ENCODE measurements at places on chromosomes 12 and 14. TPM values are rescaled to one million over a fixed set of nuclear protein-coding genes. Genes with fewer than 3 reads are reported as not detected.

DNA sequence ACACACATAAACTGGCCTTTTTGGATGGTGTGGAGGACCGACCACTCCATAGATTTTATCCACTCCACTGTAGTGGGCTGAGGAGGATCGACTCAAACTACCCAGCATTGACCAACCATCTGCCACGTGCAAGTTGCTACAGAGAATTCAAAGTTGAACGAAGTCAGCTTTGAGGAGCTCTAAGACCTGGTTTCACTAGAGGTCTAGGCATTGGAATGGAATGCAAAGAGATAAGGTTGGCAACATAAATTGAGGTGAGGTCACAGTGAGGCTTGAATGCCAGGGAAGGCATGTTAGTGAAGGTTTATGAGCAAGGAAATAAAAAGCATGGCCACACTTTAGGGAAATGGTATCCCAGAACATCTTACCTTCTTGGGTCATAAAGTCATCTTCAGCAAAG is 14.5 kb downstream of the VWF start:
- DNase-seq = no peak

The MYF5 gene
- polyA plus RNA-seq = 29.8 TPM

The TMEM121 gene
- 2.4 TPM for polyA plus RNA-seq

- peak; percentile 83 for DNase-seq
Observed at GRCh38 chr12:14403711-14404196, 38.3 kb downstream of the ATF7IP start.

The SERPINA1 gene
- polyA plus RNA-seq = 0.79 TPM

- DNase-seq = no peak
Observed at GRCh38 chr12:57103856-57104255, 7.3 kb downstream of the STAT6 start.

DNA sequence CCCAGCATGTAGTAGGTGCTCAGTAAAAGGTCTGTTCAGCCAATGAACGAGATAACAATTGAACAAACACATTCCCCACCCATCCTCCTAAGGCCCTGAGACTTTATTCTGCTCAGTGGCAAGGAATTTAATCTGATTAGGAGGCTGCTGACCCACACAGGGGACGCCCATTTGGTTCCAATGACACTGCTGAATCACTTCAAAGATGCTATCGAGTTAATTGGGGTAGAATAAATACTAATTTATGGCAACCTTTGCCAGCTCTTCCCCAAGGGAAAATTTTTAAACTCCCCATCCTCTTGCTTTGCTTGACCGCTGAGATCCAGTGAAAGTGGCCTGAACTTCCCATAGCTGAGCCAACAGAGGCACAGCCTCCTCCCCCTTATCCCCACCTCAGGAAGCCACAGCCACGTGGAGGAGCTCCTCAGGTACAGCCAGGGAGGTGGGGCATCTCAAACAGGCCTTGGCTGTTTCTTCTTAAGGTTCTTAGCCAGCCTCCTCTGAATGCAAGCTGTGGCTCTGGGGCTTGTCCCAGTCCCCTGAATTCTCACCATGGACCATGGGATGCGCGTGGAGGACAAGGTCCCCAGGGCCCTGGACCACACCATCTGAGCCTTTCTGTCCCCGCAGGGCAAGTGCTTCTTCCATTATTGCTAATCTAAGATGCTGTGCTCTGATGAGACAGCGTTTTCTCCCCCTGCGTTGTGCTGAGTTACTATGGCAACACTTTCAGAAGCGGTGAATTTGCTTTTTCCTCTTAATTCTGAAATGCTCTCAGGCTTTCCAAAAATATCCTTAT is 26.7 kb downstream of the C14orf132 start:
- DNase-seq = no peak

DNA sequence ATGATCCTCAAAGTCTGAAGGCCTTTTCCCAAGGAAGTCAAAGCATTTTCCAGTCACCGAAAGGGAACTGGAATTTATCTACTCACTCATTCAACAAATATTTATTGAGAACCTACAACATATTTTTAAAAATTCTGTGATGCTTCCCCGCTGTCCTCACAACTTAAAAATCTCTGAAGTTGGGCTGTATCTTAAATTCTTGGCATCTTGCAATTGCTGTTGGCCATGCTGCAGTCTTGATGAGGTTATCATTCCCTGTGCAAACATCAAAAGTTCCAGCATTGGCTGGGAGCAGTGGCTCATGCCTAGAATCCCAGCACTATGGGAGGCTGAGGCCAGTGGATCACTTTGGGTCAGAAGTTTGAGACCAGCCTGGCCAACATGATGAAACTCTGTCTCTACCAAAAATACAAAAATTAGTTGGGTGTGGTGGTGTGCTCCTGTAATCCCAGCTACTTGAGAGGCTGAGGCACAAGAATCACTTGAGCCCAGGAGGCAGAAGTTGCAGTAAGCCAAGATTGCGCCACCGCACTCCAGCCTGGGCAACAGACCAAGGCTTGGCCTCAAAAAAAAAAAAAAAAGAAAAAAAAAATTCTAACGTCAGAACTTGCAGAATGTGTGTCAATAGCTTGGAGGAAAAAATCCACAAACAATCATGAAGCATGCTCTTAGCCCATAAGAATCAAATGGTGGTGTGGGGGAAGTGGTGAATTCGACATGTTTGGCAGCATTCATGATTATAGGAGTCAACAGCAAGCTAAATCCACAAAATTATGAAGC is 34.9 kb downstream of the CCDC177 start:
- no peak for DNase-seq

DNA sequence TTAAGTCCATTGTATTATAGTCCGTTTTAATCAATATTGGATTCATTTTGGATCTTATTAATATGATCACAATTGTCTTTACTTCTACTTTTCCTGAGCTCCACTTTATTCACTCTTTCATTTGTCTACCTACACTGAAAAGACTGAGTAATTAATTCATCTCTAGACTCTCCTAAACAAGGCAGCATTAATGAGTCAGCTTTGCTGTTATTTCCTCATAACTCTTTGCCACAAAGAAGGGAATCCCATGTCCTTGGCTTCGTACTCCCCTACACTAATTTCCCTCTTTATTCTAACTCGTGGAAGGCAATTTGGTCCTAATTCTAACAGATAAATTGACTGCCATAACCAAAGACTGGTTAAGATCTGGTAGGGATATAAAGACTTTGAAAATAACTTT is 91.9 kb downstream of the ARMH4 start:
- no peak for DNase-seq

DNA sequence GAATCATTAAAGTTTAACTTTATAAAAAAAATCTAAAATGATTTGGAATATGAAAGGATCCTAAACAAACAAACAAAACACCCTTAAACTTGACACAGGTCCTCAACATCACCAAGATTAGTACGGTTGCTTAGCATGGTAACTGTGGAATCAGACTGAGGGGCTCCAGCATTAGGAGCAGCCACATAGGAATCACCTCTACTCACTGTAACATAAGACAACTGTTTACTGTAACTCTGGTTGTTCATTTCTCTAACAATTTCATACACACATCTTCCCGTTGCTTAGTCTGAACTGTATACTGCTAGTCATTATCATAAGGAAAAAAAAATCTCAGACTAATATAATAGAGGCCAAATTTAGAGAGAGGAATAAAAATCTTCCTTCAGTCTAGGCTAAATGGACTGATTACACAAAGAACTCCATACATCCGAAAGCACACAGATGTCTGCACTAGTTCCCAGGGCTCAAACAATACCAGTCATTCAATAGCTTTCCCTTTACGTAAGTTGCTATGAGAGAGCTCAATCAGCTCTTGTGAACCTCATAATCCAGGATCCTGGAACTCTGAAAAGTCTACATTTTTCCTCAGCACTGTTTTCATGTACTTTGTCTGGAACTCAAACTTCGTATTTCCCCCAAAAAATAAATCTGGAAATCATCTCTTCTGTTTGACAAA is 26.0 kb downstream of the LRP6 start:
- peak; percentile 60 for DNase-seq

- no peak for DNase-seq
Observed at GRCh38 chr12:121182222-121182893, 27.6 kb upstream of the P2RX4 start.

The NELL2 gene
- 0.55 TPM for polyA plus RNA-seq

The OR6C68 gene
- not detected for polyA plus RNA-seq

GRCh38 chr14:69072584-69072983 is 80.3 kb downstream of the DCAF5 start:
- DNase-seq = no peak

The PTPRO gene
- polyA plus RNA-seq = 1.4 TPM

GRCh38 chr14:43939836-43940235 is 567.2 kb downstream of the FSCB start:
- no peak for DNase-seq

DNA sequence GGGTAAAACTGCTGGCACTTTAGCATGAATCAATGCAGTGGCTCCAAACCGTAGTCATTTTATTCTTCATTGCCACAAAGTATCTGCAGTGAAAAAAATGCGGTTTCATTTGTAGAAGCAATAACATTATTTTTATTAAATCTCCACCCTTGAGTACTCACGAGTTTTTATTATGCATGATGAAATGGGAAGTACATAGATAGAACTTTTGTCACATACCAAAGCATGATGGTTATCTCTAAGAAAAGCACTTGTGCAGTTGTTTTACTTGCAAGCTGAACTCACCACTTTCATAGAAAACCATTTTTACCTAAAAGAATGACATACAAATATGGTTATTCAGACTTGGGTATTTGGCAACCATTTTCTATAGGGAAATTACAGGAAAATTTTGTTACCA is 90.3 kb downstream of the PELI2 start:
- no peak for DNase-seq

DNA sequence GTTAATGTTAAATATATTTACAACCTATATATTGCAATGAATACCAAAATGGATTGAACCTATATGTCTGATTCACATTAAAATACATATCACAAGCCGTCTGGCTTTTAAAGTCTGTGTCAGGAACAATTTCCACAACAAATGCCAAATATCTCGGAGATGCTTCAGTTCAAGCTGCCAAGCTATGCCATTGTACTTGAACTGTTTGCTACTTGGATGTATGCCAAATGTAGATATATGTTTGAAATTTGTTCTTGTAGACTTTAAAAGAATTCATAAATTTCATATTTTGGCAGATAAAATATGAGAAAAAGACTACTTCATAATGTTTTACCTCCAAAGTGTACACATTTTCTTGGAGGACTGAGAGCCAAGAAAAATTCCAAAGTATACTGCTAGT is 37.0 kb downstream of the WASHC3 start:
- DNase-seq = peak; percentile 14

- no peak for DNase-seq
Observed at GRCh38 chr14:61616524-61617185, 78.7 kb upstream of the HIF1A start.

DNA sequence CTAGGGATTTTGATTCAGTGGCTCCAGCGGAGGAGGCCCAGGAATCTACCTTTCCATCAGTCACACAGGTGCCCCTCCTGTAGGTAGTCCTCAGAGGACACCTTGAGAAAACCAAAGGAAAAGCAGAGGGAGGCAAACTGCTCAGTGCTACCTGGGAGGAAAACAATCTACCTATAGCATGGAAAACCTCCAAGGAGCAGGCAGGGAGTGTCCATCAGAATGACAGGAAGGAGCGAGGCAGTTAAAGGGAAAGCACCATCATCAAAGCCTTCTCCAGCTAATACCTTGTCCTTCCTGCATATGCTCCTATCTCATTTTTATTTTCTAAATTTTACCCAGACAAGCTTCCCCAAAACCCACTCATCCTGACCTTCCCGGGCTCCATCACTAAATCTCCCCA is 25.4 kb downstream of the DPF3 start:
- no peak for DNase-seq

The ALDH1L2 gene
- 10.1 TPM for polyA plus RNA-seq

The FITM1 gene
- 104 TPM for polyA plus RNA-seq

The IFNG-AS1 gene
- 0.08 TPM for polyA plus RNA-seq

DNA sequence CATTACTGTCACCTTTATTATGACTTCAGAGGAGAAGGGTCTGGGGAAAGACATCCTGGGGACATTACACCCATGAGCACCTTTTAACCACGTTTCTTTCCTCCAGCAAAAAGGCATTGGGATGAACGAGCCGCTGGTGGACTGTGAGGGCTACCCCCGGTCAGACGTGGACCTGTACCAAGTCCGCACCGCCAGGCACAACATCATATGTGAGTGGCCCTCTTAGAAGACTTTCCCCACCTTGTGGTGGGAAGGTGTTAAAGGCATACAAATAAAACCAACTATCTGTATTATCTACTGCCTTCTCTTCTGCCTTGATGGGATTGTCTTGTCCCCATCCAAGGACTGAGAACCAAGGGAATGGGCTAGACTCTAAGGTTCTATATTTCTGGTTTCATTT is 6.0 kb downstream of the PSMD9 start:
- no peak for DNase-seq

DNA sequence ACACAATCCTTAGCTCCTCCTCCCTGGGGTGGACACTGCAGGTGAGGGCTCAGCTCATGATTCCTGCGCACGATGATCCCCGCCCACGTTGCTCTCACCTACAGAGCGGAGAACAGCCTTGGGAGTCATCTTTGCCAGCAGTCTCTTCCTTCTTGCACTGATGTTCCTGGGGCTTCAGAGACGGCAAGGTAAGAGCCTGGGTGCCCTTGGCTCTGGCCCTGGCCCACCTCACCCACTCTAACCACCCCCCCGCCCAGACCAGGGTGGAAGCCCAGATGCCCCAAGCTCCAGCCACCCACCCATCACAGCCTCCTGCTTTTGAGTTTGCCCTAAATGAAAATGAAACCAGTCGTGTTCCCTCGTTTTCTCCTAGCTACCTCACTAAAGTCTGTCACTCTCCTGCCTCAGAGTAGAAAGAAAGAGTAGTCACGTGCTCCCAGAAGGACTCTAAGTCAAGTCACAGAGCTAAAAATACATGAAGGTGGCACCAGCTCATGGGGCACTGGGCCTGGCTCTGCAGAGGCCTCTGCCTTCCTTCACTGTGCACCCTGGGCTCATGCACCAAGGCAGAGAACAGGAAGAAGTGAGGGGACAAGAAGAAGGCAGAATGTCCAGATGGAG is 9.0 kb downstream of the TAPBPL start:
- DNase-seq = no peak

DNA sequence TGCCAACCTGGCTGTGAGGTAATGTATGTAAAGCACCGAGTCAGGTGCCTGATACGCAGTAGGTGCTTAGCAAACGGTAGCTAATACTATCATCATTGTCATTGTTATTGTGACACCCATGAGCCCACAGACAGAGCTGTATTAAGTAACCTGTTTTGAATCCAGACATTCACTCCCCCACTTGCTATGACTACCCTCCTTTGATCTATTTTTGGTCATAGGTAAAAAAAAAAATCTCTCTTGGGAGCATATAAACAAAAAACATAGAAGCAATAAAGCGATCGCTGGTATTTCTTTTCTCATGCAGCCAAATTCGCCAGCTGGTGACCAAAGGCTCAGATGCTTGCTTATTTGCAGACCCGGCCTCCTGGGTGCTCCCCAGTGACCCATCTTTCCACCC is 330.2 kb downstream of the DPF3 start:
- no peak for DNase-seq
